ENCODE measurements at places on chromosomes 2 and 18.

- no peak for DNase-seq
Observed at GRCh38 chr2:73704285-73704684, 32.9 kb downstream of the TPRKB start.

DNA sequence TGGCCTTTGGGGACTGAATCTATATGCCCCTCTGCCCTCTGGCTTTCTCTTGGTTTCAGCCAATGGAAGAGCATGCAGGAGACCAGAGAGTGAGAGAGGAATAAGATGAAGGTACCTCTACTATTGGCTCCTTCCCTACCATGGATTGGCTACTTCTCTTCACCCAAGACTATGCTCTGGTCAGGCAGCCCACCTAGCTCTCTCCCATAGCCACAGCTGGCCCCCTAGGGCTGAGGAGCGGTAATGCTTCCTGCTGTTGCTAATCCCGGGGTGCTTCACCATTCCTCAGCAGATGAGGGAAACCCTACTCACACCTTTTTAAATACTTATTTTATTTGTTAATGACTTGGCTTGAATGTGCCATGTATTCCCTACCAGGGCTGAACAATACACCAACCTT is 142.4 kb downstream of the MREG start:
- DNase-seq = no peak

DNA sequence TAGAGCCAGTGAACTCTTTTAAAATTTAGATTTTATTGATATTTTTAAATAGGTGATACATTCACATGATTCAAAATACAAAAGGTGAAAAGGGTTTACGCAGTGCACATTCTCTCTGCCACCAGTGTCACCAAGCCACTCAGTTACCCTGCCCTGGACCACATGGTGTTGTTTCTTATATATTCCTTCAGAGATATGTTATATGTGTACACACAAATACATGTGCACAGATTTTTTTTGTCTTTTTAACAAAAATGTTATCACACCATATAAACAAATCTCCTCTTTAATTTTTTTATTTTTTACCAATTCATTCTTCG is 26.2 kb downstream of the SERPINB4 start:
- DNase-seq = no peak

- DNase-seq = no peak
Observed at GRCh38 chr2:50753234-50753633, 278.7 kb downstream of the NRXN1 start.

DNA sequence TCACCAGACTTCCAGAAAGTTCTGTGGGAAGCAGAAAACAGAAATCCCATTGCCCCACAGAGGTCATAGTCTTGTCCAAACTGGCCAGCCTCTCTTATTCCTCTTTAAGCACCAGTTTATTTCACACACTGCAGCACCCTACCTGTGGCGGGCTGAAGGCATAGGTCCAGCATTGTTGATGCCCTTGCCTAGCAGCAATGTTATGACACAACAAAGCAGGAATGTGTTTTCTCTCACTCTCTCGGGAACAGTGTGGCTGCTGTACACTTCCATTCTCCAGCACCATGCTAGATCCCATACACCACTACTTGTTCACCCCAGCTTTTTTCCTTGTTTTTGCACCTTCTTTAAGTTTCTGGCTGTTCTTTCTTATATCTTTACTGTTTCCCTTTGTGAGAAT is 181.6 kb downstream of the DNAH6 start:
- no peak for DNase-seq

DNA sequence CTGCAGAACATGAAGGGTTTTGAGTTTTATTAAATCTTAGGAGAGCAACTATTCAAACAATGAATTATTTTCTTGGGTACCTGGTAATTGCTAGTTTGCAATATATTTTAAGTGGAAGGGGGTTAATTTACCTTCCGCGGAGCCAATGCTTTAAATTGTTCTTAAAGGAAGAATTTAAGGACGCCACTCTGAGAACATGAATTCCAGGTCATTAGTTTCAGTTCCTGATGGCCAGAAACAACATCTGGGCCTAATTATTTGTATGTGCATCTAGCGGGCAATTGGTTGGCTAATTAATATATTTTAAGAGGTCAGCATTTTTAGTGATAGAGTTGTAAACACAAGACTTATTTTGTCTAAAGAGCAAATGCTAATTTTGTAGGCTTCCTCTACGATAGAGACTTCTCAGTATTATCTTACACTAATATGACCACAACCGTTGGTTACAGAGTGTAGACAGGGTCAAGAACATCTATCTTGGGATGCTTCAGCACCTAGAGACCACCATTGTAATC is 40.8 kb downstream of the CCBE1 start:
- DNase-seq = no peak

DNA sequence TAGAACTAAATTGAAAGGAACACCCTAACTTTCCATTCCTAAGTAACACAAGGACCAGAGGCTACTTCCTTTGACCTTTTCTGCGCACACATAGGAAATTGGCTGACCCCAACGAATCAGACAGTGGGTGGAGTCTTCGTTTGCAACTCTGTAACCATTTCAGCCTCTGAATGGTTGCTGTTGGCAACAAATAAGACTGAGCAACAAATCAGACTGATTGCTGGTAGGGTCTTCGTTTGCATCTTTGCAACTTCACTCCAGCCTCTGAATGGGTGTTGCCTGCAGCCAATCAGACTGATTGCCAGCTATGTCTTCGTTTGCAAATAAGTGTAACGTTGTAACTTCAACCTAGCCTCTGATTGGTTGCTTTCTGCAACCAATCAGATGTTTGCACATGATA is 34.6 kb downstream of the USP40 start:
- no peak for DNase-seq

- no peak for DNase-seq
Observed at GRCh38 chr18:12278741-12279682, 24.9 kb downstream of the CIDEA start.

GRCh38 chr2:102487761-102488462 is 14.9 kb downstream of the SLC9A4 start:
- DNase-seq = no peak

- no peak for DNase-seq
Observed at GRCh38 chr2:8719528-8719927, 37.7 kb downstream of the ID2 start.

- DNase-seq = no peak
Observed at GRCh38 chr18:78525366-78526111, 454.1 kb upstream of the SALL3 start.

GRCh38 chr18:75544051-75544481 is 116.6 kb upstream of the SMIM21 start:
- DNase-seq = no peak

- DNase-seq = no peak
Observed at GRCh38 chr18:47968006-47968676, 37.7 kb upstream of the SMAD2 start.

- no peak for DNase-seq
Observed at GRCh38 chr2:47569658-47570475, 166.9 kb downstream of the MSH2 start.

DNA sequence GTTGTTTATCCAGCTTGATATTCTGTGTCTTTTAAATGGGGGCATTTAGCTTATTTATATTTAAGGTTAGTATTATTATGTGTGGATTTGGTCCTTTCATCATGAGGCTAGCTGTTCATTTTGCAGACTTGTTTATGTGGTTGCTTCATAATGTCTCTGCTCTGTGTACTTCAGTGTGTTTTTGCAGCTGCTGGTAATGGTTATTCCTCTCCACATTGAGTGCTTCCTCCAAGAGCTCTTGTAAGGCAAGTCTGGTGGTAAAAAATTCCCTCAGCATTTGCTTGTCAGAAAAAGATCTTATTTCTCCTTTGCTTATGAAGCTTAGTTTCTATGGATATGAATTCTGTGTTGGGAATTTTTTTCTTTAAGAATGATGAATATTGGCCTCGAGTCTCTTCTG is 47.8 kb upstream of the NT5C1B start:
- no peak for DNase-seq

GRCh38 chr2:9686061-9686460 is 55.3 kb upstream of the YWHAQ start:
- no peak for DNase-seq

DNA sequence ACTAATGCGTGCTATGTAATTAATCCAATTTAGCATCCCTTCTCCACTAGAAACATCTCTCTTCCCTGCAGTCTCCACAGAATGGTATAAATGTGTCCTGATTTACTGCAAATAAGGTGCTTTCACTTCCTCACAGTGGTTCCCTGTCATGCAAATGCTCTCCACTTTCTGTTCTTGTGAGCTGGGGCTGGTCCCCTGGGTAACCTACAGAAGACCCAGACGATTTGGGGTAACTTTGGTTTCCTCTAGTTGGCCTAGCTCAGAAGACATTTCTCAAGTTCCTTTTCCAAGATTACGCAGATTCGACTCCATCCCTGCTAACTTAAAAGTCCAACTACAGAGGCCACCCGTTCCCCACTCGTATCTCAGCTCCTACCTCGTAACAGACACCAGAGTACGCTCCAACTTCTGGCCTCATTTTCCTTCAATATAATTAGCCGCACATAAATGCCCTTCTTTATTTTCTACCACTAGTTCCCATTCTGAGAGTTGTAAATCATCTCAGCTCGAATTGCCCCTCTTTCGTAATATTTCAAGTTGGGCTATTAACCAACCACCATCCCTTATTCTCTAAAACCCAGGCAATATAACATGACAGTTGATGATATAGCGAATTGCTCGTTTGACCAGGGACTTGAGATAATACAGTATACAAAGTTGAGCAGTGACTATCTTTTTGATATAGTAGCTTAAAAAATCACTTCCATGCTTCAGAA is 28.8 kb upstream of the NEDD4L start:
- no peak for DNase-seq

- no peak for DNase-seq
Observed at GRCh38 chr2:1925516-1925915, 181.2 kb upstream of the PXDN start.

- DNase-seq = no peak
Observed at GRCh38 chr18:47246027-47246971, 5.2 kb downstream of the SKOR2 start.

DNA sequence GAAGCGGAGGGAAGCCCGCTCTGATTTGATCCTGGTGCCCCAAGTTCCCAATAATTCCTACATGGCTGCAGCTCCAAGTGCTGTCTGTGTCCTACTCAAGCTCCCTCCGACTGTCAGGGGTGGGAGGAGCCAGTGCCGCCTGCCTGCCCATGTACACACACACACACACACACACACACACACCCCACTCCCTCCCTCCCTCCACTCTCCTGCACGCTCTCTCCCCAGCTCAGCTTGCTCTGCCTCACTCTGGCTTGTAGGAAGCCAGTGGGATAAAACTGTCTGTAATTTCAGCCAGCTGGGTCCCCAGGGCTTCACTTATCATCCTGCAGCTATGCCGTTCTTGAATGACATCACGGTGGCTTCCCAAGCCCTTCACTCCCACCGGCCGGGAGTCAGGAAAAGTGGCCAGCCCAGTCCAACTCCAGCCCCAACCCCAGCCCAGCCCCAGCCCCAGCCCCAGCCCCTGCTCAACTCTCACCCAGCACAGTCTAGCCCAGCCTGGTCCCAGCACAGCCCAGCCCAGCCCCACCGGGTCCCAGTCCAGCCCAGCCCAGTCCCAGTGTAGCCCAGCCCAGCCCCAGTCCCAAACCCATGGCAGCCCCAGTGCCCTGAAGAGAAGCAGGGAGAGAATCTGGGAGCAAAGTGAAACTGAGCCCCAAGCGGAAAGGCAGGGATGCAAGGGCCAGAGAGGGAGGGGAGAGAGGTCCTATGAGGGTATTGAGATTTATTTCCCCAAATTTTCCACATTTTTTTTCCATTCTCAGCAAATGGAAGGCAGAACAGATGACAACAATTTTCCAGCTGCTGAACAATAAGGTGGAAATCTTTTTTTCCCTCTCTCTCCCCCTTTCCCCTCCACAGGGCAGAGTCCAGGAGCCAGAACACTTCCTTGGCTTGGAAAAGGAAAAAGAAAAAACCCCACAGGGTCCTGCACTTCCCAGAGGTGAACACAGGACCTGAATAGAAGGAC is 144.0 kb downstream of the TNS1 start:
- DNase-seq = no peak

DNA sequence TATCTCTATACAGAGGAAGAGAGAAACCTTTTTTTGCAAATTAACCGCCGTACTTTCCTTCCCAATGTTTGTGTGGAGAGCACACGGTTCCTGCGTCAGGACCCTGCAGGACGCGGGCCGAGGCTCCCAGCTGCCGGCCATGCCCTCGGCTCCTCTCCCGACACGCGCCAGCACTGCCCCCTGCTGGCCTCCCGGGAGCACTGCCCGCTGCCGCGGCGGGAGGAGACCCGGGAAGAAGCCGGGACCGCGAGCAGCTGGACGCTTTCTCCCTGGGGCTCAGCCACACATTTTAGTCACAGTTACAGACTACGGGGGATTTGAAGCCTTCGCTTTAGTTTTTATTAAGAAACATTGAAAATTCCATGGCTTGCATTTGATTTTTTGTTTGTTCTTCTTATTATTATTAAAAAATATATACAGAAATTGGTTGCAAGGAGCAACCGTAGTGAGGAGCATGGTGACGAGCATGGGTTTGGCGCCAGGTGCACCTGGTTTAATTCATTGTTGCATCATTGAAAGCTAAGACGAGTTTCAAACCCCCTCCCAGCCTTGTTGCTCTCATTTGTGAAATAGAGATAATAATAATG is 401.2 kb downstream of the GALR1 start:
- peak; percentile 39 for DNase-seq

DNA sequence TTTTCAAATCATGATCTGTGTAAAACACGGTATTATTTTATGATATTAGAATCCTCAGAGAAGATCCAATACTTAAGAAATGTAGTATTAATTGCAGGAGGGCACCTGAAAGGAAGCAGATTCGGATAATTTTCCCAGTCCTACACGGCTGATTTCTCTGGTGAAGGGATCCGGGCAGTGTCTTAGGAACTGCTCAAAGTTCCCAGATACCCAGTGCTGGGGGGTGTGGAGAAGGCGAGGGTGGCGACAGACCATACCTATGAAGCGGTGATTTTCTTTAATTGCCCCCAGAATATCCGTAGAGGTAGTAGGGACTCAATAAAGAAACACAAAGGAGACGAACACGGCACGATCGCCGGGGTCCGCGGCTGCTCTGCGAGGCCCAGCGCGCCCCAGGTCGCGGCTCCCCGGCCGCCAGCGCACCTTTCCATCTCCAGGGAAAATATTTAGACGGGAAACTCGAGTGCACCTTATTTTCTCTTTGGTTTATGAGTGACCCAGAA is 1.4 kb upstream of the SOX11 start:
- no peak for DNase-seq

DNA sequence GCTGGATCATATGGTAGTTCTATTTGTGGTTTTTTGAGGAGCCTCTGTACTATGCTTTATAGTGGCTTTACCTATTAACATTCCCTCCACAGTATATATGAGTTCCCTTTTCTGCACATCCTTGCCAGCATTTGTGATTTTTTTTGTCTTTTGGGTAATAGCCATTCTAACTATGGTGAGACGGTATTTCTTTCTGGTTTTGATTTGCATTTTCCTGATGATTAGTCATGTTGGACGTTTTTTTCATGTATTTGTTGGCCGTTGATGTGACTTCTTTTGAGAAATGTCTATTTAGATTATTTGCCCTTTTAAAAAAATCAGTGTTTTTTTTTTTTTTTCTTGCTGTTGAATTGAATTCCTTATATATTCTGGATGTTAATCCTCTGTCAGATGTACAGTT is 31.1 kb downstream of the ACTR3 start:
- DNase-seq = no peak
